ENCODE measurements at places on chromosomes 11 and 22.

DNA sequence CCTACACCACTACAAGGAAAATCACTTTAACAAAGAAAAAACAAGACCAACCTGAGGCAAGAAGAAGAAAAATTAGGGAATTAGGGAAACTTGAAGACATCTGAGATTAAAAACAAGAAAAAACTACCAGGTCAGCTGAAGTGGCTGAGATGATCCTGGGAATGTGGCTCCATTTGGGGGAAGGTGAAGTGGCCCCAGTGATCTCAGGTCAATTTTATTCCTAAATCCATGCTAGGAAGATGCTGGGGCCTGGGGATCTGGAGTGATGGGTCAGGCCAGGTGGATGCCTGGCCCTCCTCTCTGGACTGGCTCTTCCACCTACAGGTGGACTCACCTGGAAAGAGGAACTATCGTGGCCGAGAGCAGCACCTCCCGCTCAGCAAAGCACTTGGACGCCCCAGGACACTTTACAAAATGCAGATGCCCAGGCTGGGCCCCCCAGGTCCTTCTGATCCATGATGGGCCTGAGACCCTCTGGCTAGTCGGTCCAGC, 6.7 kb downstream of the TOP3B start:
- no peak for DNase-seq

DNA sequence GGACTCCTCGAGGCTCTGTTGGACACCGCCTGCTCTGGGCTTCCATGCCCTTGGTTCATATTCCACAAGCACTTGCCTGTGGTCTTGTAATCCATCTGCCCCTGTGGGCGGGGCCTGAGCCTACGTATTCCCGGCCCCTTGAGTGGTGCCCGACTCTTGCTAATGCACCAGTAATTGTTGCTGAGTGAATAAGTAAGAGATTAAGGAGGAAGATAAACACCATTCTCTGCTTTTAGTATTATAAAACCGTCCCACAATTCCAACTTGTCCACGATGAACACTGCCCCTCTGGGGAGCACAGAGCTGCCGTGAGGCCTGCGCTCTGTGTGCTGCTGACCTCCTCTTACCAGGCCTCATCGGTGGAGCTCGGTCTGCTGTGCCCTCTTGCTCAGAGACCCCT, 50.3 kb downstream of the MICAL2 start:
- DNase-seq: no peak

- DNase-seq: no peak
These were observed 6.8 kb upstream of the MICAL2 start for GRCh38 chr11:12103411-12104225.

- DNase-seq: peak; percentile 89
These were observed 25.1 kb upstream of the GUCY1A2 start for GRCh38 chr11:107043242-107044006.

DNA sequence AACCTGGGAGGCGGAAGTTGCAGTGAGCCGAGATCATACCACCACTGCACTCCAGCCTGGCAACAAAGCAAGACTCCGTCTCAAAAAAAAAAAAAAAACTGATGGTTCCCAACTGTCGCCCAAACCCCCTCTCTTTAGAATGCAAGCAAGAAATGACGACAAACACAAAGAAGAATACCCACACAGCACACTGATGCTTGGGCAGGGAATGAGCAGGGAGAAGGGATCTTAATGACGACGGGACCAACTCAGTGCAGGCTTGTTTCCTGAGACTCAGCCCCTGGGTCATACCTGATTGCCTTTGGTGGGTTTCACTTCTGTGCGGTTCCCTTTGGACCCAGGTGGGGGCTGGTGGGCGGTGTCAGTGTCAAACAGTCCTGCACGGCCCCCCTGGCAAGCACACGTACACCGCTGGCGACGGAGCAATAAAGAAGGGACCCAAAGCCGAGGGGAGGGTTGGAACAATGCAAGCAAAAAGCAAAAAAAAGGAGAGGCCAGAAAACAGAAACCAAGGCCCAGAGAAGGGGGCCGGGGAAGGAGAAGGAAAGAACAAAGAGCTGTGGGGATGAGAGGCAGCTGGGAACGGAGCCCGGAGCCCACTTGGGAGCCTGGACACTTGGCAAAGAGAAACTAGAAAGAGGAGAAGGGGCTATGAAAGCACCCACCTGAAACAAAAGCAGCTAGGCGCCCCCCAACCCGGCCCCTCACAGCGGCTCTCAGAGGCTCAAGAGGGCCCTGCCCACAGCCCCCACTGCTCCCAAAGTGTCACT, 99.6 kb downstream of the CELSR1 start:
- no peak for DNase-seq

DNA sequence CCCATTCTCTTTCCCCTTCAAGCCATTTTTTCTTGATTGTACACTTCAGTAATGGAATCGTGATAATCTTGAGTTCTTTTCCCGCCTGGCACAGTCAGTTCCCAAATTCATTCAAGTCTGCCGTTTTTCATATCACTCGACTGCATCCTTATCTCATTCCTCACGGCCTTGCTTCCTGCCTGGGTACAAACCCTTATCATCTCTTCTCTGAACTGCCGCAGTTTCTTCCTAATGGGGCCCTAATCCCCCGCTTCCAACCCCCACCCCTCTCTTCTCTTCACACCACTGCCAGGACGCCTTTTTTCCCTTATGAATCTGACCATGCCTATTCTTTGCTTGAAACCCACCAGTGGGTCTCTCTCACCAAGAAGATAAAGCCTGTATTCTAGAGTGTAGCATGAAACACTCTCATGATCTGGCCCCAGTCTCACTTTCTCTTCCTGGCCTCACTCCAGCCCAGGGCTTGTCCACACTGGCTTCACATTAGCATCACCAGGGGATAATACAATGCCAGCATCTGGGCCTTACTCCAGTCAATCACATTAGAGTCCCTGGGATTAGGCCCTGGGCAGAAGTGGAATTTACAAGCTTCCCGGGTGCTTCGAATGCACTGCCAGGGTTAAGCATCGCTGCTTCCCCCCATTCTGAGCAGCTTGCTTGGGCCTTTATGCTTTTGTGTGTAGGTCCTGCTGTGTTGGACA, 102.1 kb downstream of the FBXO7 start:
- no peak for DNase-seq

DNA sequence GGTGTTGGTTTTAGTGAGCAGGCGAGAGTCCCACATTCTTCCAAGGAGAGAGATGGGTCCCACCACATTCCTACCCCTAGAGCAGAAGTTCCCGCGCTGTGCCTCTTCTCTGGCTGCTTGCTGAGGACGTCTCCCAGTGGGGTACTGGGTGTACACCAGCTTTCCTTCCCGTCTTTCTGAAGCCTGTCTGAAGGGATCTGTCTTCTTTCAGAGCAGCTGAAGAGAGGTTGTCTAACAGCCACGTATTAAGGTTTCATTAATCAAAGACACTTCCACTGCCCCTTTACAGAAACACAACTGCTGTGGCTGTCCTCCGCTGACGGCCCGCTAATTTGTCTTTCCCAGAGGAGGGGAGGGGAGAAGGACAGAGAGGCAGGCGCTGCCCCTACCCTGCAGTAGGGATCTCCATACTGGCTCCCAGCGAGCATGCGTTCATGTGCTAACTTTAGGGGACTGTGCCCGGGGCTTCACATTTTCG, 56.0 kb downstream of the ZBTB16 start:
- no peak for DNase-seq

GRCh38 chr22:28955817-28956216, 72.4 kb downstream of the ZNRF3 start:
- no peak for DNase-seq

DNA sequence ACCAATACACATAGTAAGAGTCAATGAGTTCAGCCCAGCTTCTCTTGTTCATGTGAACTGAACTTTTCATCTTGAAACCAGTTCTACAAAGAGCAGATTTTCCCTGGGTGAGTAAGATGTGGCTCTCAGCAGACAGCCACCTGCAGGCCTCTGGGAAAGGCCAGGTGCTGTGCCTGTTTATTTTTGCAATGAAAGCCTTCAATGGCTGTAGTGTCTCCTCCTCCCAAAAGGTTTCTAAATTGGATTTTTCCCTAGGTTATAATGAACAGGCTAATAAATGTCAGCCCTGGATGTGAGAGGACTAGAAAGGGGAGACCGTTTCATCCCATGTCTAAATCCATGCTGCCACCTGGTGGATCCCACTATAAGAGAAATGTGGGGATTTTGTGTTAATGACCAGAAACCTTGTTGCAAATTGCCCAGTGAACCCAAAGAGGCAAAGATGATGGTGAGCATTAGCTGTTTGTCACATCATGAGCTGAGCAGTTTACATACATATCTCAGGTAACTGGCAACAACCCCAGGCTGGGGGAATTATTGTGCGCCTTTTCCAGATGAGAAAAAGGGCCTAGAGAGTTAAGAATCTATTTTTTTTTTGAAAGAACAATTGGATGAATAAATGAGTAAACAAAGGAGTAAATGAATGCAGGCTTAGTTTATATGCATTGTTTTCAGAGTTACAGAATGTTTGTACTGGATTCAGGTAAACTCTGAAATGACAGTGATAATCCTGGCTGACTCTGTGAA, 12.7 kb downstream of the C11orf91 start:
- DNase-seq: peak; percentile 60

DNA sequence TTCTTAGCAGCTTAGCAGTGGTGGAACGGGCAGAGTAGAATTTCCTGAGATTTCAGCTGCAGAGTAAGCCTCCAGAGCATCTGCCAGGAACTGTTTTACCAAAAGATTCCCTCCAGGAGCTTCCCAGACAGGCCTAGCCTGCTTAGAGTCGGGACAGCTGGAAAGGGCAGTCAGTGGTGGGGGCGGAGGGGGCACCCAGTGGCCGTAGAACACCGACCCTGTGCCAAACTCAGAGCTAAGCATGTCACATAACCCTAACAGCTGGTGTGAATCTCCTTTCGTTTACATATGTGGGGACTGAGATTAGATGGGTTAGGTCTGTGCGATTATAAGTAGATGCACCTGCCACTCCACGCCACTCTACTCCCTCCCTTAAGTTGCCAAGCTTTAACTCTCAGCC, 80.0 kb upstream of the CRTAM start:
- DNase-seq: no peak

DNA sequence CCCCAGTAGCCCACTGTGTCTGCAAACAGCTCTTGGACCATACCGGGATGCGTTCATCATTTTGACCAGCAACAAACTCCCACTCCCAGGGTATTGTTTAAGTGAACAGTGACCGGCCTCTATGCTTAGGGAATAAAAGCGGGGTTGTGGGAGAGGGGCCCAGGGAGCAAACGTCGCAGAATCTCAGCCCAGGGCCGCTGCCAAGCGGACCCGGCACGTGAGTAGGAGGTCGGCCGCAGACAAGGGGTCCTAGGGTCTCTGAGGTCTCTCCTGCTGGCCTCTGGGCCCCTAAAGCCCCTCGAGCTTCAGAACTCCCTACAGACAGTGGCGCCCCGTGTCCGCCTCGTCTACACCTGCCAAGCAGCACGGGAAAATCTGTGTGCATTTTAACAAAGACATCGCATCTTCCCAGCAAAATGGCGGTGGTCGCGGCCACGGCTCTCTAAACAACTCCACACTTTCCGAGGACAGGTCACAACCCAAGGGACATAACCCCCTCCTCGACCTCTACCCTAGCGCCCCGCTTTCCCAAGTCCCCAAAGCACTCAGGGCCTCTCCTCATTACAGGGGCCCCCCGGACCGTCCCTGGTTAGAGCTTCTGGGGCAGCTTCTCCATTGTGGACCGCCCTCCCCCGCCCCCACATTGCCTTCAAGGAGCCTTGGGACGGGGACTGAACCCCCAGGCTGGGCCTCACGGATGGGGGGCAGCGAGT, 3.9 kb upstream of the GCAT start:
- DNase-seq: no peak

DNA sequence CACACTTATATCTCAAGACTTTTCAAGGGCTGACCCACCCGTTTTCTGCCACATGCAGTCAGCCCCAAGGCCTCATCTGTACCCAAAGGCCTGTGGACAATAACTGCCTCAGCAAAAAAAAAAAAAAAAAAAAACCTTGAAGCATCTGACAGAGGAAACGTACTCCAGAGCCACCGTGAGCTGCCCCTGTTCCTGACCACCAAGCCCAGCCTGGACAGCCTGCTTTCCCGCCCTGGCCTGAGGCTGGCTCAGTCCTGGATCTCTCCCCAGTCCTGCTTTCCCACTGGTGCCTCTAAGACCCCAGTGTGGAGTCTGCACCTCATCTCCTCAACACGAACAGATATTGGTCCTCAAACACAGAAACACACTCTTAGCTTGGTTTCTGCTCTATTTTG, 66.5 kb downstream of the SLC35F2 start:
- no peak for DNase-seq
